Germinal center (tissue), 1 donor: ENCODE measurements at places on chromosomes 16 and 17.

- no peak for DNase-seq
Measured at GRCh38 chr17:50107790-50108414, 12.8 kb downstream of the PDK2 start.

DNA sequence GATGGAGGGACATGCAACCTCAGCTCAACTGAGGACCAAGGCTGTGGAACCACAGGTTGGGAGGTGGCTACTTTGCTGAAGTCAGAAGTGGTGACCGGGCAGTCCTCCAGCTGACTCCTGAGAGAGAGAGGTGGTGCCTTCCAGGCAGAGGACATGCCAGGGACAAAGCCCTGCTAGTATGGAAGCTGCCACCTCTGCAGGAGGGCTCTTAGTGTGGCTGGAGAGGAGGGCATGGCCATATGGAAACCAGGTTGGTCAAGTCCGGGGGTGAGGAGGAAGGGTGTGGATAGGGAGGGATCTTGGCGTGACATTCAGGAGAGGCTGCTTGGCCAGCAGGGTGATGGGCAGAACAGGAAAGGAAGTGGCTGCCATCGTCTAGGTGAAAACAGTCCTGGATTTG lies 5.7 kb downstream of the C16orf86 start:
- DNase-seq = no peak

GRCh38 chr17:74686761-74687160 lies 26.0 kb downstream of the CD300LF start:
- no peak for DNase-seq

GRCh38 chr16:14409563-14409962 lies 220.5 kb downstream of the PARN start:
- no peak for DNase-seq

DNA sequence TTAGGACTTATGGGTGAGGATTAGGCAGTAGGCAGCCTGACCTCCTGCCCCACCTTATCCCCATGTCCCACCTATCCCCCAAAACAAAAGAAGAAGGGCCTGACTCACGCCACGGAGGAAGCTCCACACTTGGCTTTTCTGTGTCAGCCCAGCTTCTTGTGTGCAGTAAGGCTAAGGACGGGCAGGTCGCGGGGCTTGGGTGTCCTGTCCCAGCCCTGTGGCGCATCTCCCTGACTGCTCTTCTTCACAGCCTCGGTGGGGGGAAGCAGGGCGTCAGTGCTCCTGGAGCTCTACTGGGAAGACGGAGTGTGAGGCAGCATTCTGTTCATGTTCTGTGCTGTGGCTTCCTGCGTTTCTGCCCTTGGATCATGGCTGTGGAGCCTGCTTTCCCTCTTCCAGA lies 34.6 kb upstream of the ALDH3A2 start:
- DNase-seq = no peak

- no peak for DNase-seq
Measured at GRCh38 chr16:86959091-86959651, 358.0 kb downstream of the C16orf95 start.

DNA sequence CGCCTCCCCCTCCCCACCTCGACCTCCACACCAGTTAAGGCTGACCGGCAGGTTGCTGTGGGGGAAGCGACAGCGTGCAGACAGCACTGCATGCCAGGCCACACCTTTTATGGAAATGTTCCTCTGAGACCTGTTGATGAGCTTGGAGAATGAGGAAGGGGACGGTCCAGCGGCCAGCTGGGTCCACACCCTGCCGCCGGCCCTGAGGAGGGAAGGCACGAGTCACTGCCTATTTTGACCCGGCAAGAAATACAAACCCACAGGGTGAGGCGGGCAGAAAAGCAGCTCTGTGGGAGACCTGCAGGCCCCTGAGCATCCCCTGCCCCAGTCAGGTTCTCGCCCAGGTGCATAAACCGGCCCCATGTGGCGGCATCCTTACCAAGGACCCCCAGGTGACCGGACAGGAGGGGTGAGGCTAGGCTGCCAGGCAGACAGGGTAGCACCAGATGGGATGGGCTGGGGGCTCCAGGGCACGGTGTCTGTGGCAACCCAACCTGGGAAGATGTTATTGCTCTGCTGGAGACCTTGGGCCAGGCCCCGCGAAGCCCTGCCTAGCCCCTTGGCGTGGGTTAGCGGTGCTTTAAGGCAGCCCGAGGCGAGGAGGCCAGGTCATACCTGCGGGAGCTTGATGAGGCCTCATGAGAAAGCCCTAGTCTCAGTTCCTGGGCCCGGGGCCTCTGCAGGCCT lies 12.7 kb downstream of the NATD1 start:
- DNase-seq = no peak

GRCh38 chr17:63519972-63520882 lies 2.9 kb upstream of the KCNH6 start:
- no peak for DNase-seq

DNA sequence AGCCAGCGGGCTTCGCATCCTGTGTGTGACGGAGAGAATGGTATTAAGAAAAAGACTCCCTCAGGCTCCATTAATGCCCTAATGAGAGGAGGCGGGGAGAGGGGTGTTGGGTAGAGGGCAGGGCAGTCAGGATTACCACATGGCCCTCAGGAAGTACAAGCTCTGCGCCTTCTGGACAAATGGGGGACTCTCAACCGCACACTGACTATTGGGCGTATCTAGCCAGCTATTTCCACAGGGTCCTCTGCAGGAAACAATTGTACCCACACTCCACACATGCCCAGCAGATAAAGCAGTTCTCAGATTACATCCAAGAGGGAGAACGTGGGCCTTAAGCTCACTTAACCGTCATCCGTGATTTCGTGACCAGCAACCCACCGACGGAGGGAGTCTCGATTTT lies 14.7 kb downstream of the NXN start:
- no peak for DNase-seq

- DNase-seq = no peak
Measured at GRCh38 chr17:59432657-59433056, 101.2 kb downstream of the YPEL2 start.

DNA sequence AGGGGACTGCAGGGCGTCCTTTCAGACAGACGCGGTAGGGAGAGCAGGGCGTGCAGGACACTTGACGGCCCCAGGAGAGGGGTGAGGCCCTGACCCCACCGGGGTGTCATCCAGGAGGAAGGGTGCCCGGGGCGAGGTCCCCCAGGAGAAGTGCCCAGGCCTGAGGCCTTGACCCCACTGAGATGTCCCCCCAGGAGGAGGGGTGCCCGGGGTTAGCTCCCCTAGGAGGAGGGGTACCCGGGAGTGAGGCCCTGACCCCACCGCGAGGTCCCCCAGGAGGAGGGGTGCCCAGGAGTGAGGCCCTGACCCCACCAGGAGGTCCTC lies 27.2 kb upstream of the METRNL start:
- DNase-seq = no peak

DNA sequence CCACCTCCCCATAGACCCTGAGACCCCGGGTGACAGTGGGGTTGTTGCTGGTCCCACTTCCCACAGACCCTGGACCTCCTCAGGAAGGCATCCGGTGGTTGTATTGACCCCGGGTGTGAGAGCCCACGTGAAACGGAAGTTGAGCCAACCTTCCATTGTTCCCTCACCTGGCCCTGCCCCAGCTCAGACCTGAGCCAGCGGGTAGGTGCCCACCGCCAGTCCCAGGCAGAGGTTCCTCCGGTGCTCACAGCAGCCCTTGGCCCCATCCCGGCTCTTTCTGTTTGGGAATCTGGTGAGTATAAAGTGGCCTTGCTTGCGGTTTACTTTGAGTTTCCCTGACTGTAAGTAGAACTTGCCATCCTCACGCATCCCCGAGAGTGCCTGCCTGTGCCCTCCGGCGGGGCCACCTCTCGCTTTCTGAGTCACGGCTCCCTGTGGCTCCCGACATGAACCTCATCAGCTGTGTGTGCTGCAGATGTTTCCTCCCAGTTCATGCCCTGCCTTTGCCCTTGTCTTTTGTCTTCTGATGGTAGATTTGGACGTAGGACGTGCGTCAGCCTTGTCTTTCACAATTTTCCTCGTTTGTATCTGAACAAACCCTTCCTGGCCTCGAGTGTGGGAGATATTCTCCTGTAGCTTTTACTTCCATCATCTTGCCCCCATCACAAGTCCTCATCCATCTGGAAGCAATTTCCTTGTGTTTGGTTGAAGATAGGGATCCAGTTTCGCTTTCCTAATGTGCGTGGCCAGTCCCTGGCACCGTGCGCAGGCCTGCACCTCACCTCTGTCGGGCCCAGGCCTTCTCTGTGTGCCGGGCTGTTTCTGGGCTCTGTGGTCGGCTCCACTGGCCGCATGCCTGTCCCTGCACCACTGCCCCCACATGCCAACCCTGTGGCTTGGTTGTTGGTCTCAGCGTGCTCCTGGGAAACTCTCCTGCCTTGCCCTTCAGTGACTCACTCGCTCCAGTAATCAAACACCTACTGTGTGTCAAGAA lies 76.0 kb downstream of the METRNL start:
- no peak for DNase-seq
